ENCODE measurements at places on chromosomes 4 and X.

GRCh38 chr4:153791746-153792617, 3.1 kb upstream of the SFRP2 start:
- DNase-seq = no peak

- DNase-seq = no peak
These were observed 1267.3 kb downstream of the PCDH19 start for GRCh38 chrX:99142745-99143144.

GRCh38 chr4:57191523-57192034, 81.4 kb upstream of the IGFBP7 start:
- DNase-seq = no peak

GRCh38 chr4:92129408-92129994, 174.3 kb upstream of the GRID2 start:
- DNase-seq = no peak

- DNase-seq = no peak
These were observed 70.6 kb upstream of the ANK2 start for GRCh38 chr4:112978691-112979472.

DNA sequence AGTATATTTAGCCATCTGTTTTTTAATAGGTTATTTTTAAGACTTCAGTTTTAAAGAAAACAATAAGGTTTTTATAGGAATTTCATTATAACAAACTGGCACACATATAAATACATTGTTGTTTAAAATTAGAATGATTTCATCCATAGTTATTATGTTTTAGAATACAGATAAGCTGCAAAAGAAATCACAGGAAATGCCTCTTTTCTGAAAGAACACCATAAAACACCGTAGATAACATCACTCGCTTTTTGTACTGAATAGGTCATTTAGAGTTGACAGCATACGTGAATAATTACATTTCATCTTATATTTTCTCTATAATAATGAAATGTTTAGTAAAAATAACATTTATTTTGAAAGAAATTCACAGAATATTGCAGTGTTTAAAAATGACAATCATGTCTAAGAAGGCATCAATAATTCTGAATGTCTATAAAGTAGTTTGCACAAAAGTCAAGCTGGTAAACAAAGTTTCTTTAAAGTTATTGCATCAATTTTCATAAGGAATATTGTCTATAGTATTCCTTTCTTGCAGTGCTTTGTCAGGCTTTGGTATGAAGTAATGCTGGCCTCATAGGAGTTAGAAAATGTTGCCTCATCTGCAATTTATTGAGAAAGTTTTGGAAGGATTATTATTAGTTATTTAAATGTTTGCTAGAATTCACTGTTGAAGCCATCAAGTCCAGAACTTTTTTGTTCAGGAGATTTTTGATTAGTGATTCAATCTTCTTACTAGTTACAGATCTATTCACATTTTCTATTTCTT, 17.9 kb upstream of the VEGFC start:
- DNase-seq = no peak
